Neural progenitor cell (in vitro differentiated cells): ENCODE measurements at places on chromosomes 6 and 20.

DNA sequence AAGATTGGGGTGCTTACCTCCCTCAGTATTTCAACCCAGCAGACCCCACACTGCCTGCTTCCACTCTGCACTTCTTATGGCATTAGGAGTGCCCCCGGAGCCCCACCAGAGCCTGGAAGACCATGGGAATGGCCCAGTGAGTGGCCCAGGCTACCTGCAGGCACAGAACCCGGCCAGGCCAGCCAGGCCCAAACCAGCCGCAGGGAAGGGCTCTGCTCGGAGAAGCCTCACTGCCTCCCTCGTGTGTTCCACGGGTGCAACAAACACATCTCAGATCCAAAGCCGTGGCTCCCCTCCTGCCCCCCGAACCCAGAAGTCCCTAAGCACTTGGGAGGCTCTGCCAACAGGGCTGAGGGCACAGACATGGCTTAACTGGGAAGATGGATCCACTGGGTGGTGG is 283.9 kb downstream of the CDH4 start:
- DNase-seq, result no peak

GRCh38 chr6:43837507-43837906 is 67.5 kb downstream of the VEGFA start:
- no peak for DNase-seq

- no peak for DNase-seq
Measured at GRCh38 chr6:10441004-10441654, 26.3 kb upstream of the TFAP2A start.

DNA sequence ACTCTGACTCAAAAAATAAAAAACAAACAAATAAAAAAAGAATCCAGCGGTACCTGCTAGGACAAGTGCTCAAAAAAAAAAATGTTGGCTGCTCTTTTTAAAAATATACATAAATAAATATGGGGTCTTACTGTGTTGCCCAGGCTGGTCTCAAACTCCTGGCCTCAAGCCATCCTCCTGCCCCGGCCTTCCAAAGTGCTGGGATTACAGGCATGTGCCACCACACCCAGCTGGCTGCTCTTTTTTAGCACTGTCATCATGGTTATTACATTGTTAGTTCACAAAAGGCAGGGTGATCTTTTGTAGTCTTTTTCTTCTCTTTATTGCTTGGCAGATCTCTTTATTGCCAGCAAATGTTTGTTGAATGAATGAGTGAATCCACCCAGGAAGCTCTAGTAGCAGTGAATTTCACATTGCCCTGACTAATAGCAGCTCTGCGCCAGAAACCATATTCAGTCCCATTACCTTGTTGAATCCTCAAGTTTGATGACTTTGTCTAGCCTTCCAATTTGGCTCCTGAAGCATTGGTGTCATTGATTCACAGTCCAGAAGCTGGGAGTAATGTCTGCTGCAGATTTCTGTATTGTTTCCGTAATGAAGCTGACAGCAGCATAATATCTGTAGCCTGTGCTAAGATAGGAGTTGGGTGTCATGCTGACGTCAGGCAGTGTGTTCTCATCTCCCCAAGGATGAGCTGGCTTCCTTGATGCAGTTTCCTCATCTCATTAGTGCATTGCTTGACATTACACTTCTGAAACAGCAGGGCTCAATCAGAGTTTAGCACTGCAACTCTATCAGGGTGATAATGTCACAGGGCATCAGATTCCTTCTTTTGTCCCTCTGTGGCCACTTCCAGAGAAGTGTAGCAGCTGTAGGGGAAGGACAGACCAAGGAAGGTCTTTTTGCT is 84.9 kb upstream of the TGM3 start:
- DNase-seq, result peak; percentile 33

DNA sequence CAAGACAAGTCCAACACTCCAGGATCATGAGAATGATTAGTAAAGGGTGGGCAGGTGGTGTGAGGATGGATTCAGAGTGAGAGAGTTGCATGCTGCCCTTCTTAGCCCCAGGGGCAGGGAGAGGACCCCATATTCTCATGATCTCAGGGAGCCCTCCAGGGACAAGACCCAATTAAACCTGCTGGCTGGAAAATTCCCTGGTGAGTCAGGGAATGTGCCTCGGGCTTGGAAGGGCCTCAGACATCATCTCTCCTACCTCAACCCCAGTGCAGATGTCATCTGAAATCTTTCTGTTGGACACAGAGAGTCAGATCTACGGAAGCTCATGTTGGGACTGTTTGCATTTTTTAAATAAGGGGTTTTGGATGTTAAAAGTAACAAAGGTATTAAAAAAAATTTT is 9.2 kb upstream of the SIRPD start:
- DNase-seq, result no peak

DNA sequence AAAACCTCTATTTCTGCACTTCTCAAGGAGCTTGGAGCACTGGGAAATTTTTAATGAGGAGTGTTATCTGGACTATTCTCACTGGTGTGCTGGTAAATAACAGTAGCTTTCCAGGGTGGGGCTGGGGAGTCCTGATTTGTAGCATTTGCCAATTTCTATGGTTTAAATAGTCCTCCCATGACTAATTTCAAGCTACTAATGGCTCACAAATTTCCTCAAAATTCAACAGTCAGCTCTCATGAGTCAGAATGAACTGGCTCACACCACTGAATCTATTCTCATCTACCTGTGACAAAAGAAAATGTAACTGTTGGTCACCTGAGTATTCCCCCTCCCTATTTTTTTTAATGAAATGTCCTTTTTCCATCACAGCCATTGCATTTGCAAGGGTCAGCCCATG is 449.6 kb downstream of the KIF16B start:
- no peak for DNase-seq

- DNase-seq, result no peak
Measured at GRCh38 chr20:52405986-52406385, 214.4 kb upstream of the ZFP64 start.

DNA sequence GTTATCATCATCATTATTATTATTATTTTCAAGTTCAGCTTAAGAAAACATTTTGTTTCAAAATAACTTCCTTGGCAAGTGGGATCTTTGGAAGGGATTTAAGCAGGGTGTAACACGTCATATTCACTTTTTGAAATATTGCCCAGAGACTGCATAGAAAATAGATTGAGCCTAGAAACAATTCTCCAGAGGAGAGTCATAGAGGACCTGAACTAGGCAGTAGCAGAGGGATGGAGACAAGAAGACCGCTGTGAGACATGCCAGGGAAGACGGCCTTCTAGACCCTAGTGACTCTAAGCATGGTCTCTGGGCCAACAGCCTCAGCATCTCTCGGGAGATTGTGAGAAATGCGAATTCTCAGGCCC is 55.5 kb downstream of the EDN1 start:
- no peak for DNase-seq

- no peak for DNase-seq
Measured at GRCh38 chr6:6818078-6818639, 229.6 kb downstream of the LY86 start.

DNA sequence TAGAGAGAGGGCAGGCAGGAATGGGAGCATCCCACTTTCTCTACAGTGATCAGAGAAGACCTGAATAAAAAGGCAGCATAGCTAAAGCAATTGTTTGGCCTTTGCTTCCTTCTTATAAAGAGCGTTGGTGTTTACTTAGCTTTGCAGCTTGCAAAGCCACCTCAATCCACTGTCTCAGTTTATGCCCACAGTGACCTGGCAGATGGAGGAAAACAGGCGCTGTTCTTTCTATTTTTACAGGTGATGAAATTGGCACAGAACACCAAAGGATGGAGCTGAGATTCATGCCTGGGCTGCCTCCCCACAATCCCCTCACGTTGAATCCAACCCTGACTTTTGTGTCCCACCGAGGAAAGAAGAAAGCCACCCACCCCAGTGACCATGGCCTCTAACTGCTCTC is 130.5 kb downstream of the TTLL2 start:
- no peak for DNase-seq

DNA sequence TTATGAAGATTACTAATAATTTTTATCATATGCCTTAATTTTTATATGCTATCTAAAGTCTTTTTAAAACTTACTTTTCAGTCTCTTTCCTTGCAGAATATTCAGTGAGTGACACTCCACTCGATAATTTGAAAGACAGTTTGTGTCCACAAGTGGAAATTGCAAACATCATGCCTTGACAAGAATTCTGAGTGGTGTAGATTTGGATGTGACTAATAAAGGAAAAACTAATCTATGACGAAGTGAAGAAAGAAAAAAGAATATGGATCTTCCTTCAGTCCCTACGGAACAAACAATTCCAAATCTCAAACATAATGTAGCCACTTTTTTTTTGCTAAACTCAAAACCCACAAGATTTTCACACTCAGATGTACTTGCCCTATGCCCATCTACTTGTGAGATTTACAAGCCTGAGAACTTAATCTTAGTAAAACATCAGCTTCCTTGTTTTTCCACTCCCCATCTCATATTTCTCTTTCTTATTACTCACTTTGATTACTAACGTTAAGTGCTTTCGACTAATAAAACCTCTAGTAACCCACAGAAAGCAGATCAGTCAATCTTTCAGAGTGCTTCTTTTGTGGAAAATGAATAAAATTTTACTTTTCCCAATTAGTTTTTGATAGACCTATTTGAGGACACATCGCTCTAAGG is 1155.8 kb downstream of the GRIK2 start:
- no peak for DNase-seq

DNA sequence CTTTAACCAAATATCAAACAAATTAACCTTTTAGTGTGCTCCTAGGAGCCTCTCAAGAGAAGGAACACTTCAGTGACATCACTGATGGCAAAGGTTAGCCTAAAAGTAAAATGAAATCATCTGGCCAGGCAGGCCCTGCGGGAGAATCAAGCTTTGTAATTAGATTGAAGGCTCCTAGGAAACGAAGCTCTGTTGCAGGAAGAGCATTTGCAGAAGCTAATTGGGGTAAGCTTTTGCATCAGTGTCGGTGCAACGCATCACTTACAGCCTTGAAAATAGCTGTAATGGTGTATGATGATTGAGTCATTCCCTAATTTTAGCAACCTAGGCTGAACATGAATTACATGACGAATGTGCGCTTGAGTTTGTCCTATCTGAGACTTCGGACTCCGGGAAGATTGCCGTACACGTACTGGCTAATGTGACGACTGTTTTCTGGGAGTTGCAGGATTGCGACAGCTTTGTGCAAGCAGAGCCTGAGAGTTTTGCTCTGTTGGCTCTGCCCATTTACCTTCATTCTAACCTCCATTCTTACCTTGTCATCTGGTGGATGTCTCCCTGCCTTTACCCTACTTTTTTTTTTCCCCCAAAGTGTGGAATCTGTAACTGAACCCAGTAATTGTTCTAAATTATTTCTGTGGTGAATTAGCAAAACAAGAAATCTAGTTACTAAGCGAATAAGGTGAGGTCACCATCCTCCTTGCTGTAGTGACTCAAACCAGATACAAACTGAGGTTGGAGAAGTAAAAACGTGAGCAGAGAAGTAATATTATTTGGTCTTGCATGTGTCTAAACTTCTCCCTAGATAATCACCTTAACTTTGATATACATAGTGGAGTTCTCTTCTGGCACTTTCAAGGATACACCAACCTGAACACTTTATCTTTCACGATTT is 675.9 kb upstream of the CITED2 start:
- peak; percentile 10 for DNase-seq

GRCh38 chr6:106973836-106974335 is 643 bp downstream of the CD24 start:
- DNase-seq, result peak; percentile 80

DNA sequence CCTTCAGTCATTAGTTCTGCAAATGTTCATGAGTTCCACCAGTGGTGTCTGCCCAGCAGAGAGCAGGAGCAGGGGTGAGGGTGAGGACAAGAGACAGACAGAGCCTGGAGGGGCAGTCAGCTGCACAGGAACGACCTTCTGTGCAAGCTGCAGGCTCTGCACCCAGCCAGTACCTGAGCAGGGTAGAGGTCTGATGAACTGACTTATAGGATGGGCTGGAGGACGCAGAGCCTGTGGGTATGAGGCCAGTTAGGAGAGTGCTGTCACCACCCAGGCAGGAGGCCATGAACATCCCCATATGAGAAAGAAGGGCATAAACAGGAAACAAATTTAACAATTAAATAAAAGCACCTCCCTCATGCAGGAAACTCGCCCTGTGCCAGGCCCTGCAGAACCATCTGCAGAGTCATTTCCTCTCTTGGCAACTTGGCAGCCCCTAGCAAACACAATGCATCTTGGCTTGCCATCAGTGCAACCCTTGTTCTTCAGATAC is 17.9 kb downstream of the C6orf15 start:
- no peak for DNase-seq

DNA sequence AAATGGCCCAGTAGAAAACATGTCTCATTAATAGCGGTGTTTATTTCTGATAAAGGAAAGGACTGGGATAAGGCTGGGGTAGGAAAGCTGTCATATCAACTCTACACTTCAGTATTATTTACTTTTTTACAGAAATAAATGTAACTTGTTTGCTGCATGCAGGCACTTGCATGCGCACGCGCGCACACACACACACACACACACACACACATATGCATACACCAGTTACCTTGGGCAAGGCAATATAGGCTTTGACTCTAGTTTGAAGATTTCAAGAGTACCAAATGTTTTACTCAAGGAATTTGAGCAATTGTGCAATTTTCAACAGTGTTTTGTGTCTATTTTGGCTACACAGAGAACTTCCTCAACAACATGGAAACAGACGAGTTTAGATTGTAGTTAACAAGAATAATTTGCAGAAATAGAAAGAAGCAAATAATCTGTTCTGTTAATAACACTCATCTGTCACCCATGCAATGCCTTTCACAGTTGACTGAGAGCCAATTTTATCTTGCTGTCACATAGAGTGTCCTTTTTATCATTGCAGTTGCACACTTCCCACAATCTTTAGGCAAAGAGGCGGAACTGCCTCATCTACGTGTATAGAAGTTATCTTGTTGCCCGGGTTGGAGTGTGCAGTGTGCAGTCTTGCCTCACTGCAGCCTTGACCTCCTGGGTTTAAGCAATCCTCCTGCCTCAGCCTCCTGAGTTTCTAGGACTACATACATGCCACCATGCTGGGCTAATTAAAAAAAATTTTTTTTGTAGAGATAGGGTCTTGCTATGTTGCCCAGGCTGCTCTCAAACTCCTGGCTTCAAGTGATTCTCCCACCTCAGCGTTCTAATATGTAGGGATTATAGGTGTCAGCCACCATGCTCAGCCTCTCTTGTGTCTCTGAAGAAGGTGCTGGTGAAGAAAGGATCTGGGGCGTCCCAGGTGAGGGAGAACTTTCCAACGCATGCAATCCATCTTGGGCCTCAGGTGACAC is 74.8 kb upstream of the SHLD1 start:
- no peak for DNase-seq

- no peak for DNase-seq
Measured at GRCh38 chr6:134398453-134398852, 80.5 kb upstream of the SGK1 start.

DNA sequence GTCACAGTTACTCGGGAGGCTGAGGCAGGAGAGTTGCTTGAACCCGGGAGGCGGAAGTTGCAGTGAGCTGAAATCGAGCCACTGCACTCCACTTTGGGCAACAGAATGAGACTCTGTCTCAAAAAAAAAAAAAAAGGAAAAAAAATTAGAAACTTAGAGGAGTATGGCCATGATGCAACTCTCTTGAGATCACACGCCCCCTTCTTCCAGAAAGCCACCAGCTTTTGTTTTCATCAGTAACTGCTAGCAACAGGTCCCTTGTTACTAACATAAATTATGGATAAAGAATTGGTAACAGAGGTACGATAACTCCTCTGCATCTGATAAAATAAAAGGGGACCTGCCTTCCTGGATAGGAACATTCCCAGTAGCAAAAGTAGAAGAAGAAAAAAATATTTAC is 308.2 kb downstream of the CD83 start:
- no peak for DNase-seq
